ENCODE measurements at places on chromosomes 11 and 22. TPM values are rescaled to one million over a fixed set of nuclear protein-coding genes. Genes with fewer than 3 reads are reported as not detected.

DNA sequence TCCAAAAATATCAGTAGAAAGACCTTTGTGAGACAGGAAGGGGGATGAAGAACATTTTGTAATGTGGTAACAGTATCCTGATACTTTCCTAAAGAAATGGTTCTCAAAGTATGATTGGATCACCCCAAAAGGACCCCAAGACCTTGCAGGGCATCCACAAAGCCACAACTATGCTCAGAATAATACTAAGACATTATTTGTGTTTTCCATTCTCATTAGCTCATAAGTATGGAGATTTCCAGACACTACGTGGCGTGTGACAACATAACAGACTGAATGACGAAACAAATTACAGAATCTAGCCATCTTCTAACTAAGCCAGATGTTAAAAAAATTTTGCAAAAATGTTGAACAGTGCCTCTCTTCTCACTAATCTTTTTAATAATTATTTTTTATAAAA lies 24.9 kb downstream of the CHEK2 start:
- DNase-seq: no peak
- H3K27ac ChIP-seq: no peak overlapping the region
- no peak overlapping the region for H3K4me3 ChIP-seq

DNA sequence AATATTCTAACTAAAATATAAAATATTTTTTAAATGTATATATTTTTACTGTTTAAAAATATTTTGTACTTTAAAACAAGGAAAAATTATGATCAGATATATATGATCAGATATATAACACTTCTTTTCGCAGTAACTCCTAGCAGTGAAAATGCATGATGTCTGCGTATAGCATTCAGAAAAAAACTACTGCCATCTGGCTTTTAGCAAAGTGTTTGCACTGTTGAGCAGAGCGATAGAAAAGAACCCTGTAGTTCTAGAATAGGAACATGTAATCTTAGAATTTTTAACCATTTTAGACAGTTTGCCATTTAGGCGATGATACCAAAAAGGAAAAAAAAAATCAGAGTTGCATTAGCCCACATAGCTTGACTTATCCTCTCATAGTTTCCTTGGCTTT lies 370.4 kb upstream of the ANO3 start:
- H3K4me3 ChIP-seq: no peak overlapping the region
- no peak overlapping the region for H3K27ac ChIP-seq
- DNase-seq: no peak
- no peaks in the 10 kb centered on the region for H3K27me3 ChIP-seq
- no peaks in the 10 kb centered on the region for H3K36me3 ChIP-seq

- H3K4me3 ChIP-seq: no peak overlapping the region
- peak overlapping the region; percentile 33 for H3K27ac ChIP-seq
- H3K36me3 ChIP-seq: no peaks in the 10 kb centered on the region
- DNase-seq: no peak
Measured at GRCh38 chr11:77044356-77044755, 10.2 kb downstream of the B3GNT6 start.

GRCh38 chr11:108620958-108621772 lies 27.6 kb upstream of the EXPH5 start:
- peaks cover 6% of the 10 kb centered on the region for H3K4me1 ChIP-seq
- no peak overlapping the region for H3K27ac ChIP-seq
- DNase-seq: no peak
- H3K4me3 ChIP-seq: no peak overlapping the region
- H3K27me3 ChIP-seq: no peaks in the 10 kb centered on the region
- H3K36me3 ChIP-seq: no peaks in the 10 kb centered on the region

HSPB2 gene
- total RNA-seq: not detected

Data from type B pancreatic cell (in vitro differentiated cells).